ENCODE measurements at places on chromosomes 5 and 9.

DNA sequence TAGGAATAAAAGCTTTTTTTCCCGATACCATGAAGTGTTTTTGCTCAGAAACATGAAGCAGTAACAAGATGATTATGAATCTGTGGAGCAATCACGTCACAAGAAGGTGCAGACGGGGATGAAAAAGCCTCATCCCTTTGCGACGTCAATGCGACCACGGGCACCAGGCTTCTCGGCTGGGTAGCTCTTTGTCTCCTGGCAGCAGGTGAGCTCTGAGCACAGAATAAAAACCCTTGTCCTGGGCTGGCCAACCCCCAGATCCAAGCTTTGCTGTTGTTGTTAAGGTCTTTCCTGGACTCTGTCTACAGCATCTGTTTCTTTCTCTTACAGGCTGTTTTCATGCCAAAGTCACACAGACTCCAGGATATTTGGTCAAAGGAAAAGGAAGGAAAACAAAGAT is 113.8 kb downstream of the ANKRD18B start:
- DNase-seq = no peak

DNA sequence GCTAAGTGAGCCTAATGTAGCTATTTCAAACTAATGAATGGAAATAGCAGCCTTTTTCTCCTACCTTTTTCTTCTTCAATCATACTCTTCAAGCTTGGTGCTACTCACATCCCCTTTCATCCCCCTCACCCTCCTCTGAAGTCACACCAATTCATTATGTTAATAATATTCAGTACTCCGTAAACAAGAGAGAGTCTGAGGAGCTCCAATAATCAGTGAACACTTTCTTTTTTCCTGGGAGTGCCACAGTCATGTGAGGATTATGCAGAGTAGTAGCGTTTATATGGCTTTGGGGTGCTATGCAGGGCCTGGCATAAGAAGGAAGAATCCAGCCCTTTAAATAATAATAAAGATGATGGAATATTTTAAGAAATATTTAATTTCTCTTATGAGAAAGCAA is 354.3 kb upstream of the CTNND2 start:
- DNase-seq = no peak

DNA sequence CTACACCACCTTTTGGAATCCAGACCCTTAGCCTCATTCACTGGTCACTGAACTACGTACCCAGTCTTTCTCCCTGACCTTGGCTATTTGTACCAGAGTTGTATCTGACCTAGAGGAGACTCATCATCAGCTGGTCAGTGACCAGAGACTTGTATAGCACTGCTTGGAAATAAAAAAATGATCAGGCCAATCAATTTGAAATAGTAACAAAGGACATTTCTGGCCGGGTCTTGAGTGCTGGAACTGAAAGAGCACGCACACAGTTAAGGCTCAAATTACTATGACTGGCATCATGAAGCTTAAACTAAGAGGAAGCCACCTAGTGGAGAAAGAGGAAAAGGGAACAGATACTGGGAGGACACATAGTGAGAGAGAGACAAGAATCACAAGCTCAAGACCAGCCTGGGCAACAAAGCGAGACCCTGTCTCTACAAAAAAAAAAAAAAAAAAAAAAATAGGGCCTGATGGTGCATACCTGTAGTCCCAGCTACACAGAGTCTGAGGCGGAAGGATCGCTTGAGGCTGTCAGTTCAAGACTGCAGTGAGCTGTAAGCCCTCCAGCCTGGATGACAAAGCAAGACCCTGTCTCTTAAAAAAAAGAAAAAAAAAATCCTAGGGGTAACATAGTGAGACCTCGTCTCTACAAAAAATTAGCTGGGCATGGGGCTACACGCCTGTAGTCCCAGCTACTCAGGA is 12.8 kb upstream of the SRP19 start:
- DNase-seq = peak; percentile 26

GRCh38 chr5:150771034-150771795 is 7.3 kb upstream of the SMIM3 start:
- no peak for DNase-seq

- no peak for DNase-seq
Observed at GRCh38 chr5:10827571-10827970, 66.5 kb upstream of the DAP start.

GRCh38 chr9:136242918-136243525 is 2.6 kb downstream of the QSOX2 start:
- DNase-seq = no peak

- no peak for DNase-seq
Observed at GRCh38 chr9:14992516-14992915, 82.3 kb upstream of the FREM1 start.

- DNase-seq = peak; percentile 7
Observed at GRCh38 chr9:125415583-125416460, 154.2 kb downstream of the GAPVD1 start.

- no peak for DNase-seq
Observed at GRCh38 chr9:106622164-106622487, 240.8 kb upstream of the ZNF462 start.

GRCh38 chr9:133657120-133657661 is 21.0 kb downstream of the DBH start:
- no peak for DNase-seq

- DNase-seq = no peak
Observed at GRCh38 chr5:172954751-172955159, 4.5 kb upstream of the RPL26L1 start.

DNA sequence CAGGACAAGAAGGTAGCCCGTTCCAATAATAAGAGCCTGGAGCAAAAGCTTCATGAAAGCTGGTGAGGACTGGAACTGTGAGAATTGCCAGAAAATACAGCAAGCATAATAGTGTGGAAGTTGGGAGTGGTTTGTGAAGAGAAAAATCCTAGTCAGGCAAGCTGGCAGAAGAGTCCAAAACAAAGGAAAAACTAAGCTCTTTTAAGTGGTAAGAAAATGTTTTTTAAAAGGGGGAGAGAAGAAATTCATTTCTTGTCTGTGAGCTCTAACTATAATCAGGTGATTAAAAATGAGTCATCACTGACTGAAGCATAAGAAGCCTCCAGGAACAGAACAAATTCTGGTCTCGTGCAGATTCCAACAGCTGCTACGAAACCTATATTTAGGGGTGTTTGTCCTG is 102.6 kb downstream of the CAAP1 start:
- DNase-seq = no peak

- DNase-seq = no peak
Observed at GRCh38 chr5:157924490-157924889, 65.5 kb upstream of the CLINT1 start.

- DNase-seq = no peak
Observed at GRCh38 chr5:98214240-98215051, 559.0 kb upstream of the RGMB start.

GRCh38 chr9:79613145-79613544 is 41.4 kb downstream of the TLE4 start:
- DNase-seq = no peak

DNA sequence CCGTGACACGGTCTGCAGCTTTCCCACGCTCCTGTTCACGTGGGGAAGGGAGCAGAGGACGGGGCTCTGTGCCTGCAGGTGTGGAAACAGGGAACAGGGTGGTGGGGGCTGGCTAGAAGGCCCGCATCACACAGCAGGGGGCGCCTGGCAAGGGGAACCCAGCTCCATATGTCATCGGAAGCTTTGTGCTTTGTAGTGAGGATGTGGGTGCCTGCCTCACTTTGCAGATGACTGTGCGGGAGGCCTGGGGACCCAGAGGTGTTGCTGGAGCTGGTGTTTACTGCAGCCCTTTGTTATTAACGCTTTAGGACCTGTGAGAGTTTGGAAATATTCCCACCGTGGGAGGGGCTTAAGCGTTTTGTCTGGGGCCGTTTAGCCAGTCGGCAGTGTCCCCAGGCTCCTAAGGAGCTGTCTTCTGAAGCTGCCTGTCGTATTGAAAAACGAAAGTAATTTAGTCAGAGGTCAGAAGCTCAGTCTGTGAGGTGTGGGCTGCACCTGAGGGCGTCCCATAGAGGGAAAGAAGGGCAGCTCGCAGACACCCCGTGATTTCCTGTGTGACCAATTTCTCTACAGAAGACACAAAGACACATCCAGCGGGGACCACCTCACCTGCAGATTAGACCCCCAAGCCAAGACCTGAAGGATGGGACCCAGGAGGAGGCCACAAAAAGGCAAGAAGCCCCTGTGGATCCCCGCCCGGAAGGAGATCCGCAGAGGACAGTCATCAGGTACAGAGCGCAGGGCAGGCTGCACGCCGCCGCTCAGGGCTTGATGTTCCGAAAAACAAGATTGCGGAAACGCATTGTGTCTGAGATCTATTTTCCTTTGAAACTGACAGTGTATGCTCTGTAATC is 9.1 kb downstream of the MAN1B1 start:
- DNase-seq = no peak

DNA sequence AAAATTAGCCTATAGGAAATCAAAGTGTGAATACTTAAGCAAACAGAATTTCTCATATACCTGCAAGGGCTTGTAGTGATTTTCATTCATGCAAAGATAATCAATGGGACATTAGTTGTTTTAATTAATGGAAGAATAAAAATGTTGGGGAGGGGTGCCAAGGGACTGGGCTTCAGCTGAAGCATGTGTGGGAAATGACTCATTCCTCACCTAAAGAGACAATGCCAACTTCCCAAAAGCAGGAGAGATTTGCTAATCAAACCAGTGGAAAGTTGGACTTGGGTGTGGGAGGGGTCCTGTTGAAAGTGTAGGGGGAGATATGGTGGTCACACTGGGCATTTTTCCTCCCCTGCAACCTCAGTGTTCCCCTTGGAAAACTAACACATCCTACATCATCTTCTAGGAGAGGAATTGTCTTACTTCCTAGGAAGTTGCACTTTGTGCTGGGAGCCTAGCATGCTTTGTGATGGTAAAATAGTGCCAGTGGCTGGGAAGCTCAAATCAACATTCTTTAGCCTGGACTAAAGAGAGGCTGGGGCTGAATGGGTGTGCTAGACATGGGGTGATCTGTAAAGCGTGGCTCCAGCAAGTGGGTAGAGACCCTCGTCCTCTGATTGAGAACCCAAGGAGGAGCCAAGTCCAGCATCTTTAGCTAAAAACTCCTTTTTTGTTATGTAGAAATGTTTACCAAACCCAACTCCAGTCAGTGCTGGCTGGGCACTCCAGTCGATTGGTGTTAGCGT is 6.4 kb upstream of the LHX2 start:
- DNase-seq = no peak

- no peak for DNase-seq
Observed at GRCh38 chr5:68374796-68375518, 159.4 kb downstream of the PIK3R1 start.

- no peak for DNase-seq
Observed at GRCh38 chr5:40389591-40389990, 290.1 kb upstream of the PTGER4 start.

DNA sequence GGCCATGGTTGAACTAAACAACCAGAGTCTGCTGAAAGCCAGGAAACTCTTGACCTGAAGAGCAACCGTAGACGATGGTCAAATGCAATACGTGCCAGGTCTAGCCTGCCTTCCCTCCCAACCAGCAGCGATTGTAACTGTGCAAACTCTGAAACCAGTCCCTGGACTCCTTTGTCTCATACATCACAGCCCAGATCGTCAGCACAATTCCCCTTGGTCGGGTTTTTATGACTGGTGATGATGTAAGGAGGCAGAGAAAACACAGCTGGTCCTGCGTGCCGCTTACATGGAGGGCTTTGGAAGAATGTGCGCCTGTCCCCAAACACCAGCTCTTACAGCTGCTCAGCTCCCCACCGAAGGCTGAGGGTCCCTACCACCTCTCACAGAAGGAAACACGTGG is 24.6 kb downstream of the SMIM23 start:
- no peak for DNase-seq

DNA sequence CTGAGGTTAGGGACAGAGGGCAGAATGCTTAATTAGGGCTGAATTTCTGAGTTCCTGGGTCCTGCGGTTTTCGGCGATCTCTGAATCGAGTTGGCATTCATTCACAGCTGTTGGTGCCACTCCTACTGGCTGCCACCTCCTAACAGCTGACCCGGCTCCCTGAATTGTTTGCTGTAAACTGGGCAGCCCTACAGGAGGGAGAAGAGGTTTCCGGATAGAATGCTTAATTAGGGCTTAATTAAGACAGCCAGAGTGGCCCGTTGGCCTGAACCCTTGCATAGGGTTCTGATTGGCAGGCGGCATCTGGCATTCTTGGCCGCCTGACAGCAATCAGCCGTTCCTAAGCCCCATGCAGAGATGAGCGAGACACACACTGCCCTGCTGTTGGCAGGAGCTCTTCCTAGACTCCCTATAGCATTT is 25.7 kb downstream of the FRMPD1 start:
- no peak for DNase-seq

GRCh38 chr5:108084105-108084504 is 297.8 kb downstream of the FBXL17 start:
- no peak for DNase-seq

DNA sequence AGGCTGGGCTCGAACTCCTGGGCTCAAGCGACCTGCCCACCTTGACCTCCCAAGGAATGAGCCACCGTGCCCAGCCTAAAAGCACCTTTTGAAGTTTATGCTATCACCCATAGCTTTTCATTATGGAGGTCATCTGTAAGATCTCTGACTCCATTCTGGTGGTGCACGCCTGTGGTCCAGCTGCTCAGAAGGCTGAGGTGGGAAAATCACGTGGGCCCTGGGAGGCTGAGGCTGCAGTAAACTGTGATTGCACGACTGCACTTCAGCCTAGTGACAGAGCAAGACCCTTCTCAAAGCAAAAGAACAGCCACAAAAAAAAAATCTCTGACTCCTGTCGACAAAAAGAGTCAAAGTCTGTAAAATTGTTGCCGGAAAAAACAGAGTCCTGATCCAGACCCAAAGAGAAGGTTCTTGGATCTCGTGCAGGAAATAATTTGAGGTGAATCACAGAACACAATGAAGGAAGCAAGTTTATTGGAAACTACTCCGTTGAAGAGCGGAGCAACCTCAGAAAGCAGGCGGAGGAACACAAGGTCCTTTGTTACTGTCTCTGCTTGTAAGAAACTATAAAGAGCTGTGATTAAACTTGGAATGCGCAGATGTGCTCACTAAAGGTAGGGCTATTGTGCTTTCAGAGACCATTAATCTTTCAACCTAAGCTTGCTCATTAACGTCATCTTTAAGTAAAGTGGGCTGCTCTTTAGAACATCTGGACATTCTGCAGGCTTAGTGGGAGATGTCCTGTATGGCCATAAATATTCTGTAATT is 2.0 kb upstream of the HAUS6 start:
- peak; percentile 50 for DNase-seq

DNA sequence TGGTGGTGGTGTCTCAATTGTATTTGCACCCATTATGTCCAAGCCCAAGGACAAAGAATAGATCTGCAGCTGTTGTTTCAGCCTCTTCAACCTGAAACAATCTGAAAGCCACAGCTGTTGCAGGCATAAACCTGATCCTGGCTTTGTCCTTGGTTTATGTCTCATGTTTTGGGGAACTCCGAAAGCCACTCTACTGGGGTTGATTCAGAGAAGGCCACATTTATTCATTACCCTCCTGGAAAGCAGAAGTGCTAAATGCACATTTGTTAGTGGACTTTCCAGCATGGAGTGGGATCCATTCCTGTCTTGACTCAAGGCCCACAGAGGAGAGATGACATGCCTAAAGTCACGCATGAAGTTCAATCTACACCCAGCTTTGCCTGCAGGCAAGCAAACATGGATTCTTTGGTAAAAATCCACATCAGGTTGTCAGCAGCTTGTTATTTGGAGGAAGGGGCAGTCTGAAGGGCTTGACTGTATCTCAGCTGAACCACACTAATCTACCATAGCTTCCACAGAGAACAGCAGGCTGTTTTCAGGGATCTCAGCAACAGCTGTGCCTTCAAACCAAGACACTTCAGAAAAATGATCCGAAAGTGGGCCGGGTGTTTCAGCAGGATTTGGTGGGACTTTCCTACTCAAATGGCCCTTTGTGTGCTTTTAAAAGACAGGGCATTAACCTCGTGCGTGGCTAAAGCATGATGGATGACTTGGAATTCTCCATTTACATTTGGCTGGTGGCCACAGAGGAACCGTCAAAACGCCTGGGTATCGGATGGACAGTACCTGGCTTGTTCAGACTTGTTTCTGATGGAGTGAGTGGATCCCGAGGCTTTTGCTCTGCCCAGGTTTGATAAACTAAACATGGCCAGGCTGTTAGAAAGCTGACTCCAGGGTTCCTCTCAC is 36.2 kb upstream of the ADAM19 start:
- no peak for DNase-seq
